HuH-7.5 (cell line): ENCODE measurements at places on chromosomes 6 and 20.

GRCh38 chr6:134517145-134517658 is 199.3 kb upstream of the SGK1 start:
- no peak for DNase-seq

DNA sequence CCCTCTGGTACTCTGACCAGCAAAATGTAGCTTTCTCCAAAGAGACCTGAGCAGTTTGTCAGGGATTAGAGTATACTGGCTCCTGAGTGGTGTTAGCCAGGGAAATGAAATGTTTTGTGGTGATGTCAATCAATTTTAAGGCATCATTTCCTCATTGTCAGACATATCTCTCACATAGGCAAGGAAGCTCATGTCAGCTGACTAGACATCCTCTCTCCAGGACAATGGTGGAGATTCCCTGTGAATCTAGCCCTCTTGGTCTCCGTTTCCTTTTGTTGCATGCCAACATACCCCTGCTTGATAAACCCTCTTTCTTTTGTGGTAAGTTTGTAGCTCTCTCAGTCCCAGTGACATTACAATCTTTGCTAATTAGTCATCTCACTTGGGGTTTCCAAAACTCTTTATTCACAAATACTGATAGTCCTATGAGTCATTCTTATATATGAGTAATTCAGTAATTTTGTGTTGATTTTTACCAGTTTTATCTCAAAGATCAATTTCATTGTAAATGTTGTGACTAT is 135.6 kb upstream of the PTPRK start:
- no peak for DNase-seq

DNA sequence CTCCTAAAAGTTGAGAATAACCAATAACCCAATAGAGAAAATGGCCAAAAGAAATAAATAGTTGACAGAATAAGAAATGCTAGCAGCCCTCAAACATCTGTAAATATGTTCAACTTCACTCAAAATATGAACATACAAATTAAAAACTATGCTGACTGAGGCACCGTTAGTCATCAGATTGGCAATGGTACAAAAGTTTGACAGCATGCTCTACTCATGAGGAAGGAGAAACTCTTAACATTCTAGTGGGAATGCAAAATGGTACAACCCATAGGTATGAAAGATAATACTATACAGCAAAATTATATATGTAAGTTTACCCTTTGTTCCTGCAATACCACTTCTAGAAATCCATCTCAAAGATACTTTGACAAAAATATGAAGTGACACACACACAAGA is 1.6 kb upstream of the ZSCAN12 start:
- DNase-seq, result no peak

- DNase-seq, result no peak
Measured at GRCh38 chr6:19329078-19329477, 508.1 kb upstream of the ID4 start.
